ENCODE measurements at places on chromosomes 1 and 21. TPM values are rescaled to one million over a fixed set of nuclear protein-coding genes. Genes with fewer than 3 reads are reported as not detected.

DNA sequence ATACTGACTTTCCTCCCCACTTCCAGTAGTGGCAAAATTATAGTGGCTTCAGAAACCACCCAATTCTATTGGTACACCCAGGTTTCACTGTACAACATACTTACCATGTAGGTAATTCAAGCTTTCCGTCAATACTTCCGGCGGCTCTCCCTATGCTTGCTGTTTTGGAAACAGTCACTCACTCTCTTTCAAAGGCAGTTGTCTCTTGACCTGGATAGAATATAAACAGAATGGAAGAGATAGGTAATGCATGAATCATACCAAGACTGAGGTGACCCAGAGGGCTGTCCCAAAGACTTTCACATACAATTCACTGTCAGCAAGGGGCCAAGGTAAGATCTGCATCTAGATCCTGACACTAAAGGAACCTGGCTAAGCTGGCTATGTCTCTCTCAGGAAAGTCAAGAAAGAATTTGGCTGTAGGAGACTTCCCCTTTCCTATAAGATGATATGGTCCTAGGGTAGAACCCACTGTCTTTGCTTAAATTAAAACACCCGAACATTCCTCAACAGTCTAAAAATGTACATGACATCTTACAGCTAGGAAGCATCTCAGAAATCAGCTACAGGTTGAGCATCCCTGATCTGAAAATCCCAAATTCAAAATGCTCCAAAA, 59.6 kb downstream of the LUZP1 start:
- DNase-seq, result no peak

The NPHS2 gene
- not detected for polyA plus RNA-seq

The CFAP57 gene
- 1.8 TPM for polyA plus RNA-seq

DNA sequence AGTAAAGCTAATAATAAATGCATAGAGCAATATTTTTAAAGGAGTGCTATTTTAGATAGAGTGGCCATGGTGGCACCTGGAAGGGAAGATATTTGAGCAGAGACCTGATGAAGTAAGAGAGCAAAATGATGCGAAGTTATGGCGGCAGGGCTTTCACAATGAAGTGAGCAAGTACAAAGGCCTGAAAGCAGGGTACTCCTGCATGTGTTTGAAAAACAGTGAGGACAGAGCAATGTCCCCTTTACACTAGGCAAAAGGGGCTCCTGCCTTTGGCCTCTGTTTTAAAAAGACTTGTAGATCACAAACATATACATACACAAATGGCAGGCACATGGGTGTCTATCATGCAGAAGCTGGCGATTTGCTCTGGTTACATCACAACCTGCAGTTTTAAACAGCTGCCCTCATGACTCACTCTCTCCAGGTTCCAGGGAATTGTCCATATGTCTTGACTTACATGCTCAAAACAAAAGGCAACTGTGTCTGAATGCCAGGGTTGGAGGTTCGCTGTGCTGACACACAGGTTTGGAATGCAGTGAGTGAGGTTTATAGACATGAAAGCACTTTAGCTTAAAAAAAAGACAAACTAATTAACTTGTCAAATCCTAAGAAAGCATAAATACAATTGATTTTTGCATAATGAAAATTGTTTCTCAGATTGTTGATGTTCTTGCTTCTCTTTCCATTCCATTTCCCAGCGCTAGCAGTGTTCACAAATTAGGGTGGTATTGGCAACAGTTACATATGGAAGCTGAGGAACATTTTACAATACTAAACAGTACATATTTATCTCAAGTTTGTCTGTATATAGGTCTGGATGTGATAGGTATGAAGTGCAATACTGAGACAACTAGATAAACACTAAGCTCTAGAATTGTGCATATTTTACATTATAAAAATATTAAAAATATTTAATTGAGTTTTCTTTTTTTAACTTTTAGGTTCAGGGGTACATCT, 313.9 kb downstream of the BARHL2 start:
- no peak for DNase-seq

The SERTAD4 gene
- polyA plus RNA-seq, result not detected

DNA sequence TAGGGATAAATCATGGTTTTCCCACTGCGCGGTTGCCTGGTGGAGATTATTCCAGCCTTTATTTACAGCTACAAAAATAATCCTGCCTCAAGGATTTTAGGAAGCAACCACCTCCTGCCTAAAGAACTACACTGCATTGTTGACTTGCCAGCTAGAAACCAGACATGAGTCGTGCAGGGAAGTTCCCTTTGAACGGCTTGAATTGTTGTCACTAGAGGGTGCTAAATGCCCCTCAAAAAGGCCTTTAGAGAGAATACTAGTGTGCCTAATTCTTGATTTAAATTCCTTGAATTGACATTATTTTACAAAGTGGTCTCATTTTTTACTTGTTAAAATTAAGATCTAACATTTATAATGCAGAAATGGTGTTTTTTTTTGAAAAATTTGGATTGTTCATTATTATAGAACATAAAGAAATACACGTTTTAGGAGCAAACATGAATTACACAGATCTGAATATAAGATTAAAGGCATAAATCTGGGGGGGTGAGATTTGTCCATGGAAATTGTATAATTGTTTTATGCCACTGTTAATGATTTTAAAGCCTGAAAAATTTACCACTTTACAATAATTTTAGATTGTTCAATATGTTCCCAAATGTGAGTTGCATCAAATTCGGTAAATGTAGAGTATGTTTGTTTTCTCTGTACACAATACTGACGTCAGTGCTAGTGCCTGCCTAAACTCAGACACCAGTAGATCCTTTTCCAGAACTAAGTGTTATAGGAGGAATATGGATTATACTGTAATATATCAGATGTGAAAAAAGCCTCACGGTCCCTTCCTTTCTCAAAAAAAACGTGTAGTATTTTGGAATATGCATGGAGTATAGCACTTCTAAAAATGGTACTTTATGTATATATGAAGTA, 7.6 kb upstream of the ERG start:
- DNase-seq, result no peak

- DNase-seq, result no peak
Measured at GRCh38 chr1:182335771-182336566, 55.6 kb downstream of the GLUL start.

DNA sequence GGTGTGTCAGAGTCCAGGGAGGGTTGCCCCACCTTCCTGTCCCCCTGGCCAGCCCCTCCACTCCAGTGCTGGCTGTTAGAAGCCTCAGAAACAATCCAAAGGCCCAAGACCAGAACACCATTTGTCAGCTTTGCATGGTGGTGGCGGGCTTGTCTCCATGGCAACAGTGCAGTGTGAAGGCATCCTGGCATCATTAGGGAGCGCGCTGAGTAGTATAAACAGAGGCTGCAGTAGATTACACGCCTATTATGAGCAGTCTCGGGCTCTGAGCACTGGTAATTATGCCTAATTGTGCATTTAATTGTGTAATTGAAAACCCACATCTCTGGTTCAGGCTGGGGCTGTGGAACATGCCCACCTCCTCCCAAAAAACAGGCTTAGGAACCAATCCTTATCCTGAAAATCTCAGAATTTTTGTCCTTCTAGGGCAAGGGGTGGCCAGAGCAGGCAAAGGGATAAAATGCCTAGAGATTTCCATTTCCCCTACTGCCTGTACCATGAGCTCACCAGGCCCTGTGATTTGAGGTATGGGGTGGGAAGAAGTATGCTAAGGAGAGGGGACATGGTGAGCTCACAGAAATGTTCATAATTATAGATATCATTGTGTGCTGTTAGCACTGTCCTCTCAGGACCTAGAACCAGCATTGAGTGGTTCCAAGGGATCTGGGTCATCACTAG, 11.7 kb downstream of the NKAIN1 start:
- no peak for DNase-seq

The LCE1C gene
- polyA plus RNA-seq, result 3.0 TPM

GRCh38 chr1:5119366-5120234, 465.2 kb downstream of the AJAP1 start:
- DNase-seq, result no peak

DNA sequence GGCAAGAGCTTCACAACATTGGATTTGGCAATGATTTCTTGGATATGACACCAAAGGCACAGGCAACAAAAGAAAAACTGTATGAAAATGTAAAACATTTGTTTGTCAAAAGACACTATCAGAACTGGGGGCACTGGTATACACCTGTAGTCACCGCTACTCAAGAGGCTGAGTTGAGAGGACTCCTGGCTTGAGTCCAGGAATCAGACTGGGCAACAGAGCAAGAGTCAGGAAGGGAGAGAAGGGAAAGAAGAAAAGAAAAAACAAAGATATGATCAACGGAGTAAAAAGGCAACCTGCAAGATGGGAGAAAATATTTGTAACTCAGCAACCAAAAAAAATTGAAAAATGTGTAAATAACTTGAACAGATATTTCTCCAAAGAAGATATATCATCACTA, 6.0 kb upstream of the TUT4 start:
- DNase-seq, result no peak

- no peak for DNase-seq
Measured at GRCh38 chr1:24503870-24504523, 1.4 kb downstream of the RCAN3 start.

The SLC44A5 gene
- not detected for polyA plus RNA-seq

DNA sequence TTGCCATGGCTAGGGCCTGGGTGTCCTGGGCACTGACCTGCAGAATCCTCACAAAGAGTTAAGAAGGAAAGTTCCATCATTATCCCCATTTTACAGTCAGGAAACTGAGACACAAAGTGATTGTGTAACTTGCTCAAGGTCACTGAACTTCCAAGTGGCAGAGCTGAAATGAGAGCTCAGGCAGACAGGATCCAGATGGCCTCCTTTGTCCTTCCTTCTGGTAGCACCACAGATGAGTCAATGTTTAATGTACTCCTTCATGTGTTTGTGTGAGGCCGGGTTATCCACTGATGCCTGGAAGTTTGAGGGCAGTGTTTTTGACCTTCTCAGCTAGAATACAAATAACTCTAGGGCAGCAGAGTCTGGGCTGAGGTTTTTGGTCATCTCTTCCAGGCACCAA, 207.0 kb downstream of the TNR start:
- no peak for DNase-seq

DNA sequence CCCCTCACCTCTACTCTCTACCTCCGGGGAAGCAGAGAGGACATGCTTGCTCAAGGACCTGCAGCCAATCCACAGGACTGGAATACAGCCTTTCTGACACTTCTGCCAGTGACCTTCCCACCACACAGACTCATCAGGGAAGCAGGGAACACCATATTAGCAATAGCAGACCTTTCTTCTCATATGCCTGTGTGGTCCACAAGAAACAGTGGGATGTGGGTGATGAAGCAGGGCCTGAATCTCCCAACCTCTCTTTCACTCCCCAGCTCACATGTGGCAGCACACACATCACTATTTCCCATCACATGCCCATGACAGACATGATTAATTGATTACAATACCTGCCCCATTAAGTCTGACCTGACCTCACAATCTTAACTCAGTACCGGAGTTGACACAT, 695.1 kb downstream of the MATN1 start:
- DNase-seq, result no peak

- DNase-seq, result no peak
Measured at GRCh38 chr1:231882790-231883189, 256.2 kb downstream of the DISC1 start.

The DCST1 gene
- not detected for polyA plus RNA-seq

GRCh38 chr21:41973861-41974751, 20.3 kb upstream of the C2CD2 start:
- DNase-seq, result no peak

GRCh38 chr1:234913278-234913649, 215.4 kb downstream of the TOMM20 start:
- no peak for DNase-seq

DNA sequence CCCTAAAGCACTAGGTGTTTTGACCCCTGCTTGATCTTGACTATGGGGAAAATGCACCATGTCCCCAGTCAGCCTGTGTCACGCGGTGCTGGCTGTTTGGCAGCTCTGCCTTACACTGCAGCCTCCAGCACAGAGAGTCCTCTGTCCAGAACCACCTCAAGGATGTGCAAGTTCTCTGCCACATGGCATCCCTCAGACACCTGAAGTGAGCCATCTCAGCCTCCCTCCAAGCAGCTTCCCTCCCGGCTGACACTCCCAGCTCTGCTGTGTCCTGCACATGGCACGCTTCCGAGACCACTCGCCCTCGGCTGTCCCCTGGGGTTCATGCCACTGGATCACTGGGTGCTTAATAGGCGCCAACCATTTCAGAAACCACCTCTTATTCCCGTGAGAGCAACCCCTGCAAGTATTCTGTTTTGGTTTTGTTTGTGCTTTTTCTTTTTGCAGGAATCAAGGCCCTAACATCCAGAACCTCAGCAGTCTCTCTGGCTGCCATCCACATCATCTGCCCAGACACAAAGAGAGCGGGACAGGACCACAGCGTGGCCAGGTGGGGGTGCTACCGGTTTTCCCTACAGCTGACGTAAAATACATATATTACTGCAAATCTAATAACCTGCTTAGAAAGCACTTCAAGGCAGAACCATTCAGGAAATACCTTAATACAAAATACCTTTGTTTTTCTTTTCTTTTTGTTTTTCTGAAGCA, 45.7 kb downstream of the CAPZB start:
- DNase-seq, result no peak

DNA sequence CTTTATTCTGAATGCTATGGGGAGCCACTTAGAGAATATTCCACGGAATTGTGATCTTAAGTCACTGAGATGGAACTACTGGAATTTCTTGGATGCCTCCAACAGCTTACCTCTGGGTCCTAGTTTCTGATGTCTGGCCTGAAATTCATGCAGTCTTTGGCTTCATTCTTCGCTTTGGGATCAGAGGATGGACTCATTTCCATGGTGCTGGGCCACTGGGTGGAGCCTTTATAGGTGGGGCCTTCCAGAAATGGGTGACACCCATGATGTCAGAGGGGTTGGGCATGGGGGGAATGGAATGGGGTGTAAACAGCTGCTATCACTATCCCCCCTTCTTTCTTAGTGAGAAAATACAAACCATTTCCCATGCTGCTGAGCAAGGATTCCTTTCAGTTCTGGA, 73.7 kb upstream of the FGGY start:
- DNase-seq, result no peak

DNA sequence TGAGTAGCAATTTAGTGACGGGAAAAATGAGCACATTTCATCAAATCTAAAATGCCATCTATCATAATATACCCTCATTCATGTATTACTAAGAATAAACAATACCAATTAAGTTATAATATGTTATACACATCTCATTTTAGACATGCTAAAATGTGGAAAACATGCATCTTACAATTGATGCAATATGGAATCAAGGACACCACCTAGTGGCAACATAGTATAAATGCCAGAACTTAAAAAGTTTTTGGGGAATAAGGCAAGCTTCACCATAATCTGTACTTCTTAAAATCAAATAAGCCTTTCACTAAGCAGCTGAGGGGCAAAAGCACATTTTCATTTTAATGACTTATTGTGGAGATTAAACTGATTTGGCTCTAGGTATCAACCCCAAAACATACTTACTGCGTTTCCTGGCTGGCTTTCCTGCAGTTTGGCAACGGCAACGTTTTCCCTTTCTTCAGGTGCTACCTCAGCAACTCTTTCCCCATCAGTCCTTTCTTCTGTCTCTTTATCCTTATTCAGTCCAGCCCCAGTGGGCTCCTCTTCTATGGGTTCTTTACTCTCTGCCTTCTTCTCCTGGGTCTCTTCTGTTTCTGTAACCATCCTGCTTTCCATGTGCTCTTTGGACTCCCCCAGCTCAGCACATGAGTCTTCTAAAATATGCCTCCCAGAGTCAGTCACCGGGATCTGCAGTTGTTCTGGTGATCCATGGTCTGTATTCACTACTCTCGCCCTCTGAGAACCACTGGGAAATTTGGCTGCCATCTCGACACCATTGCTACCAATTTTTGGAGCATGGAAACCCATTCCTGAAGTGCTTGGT, 11.4 kb downstream of the SDE2 start:
- no peak for DNase-seq

The LCE3A gene
- not detected for polyA plus RNA-seq

The RNPC3 gene
- polyA plus RNA-seq, result 21.5 TPM
